Amniotic epithelial cell (primary cell): ENCODE measurements at places on chromosomes 1 and 21.
A peak's percentile ranks its signal among the peaks of the same experiment; 100 is the strongest.

- DNase-seq, result no peak
Observed at GRCh38 chr1:44105810-44106209, 12.8 kb upstream of the KLF17 start.

- DNase-seq, result peak; percentile 99
Observed at GRCh38 chr1:110464340-110464739, 13.4 kb downstream of the PROK1 start.

- DNase-seq, result peak; percentile 99
Observed at GRCh38 chr1:155454096-155454495, 108.5 kb downstream of the ASH1L start.

DNA sequence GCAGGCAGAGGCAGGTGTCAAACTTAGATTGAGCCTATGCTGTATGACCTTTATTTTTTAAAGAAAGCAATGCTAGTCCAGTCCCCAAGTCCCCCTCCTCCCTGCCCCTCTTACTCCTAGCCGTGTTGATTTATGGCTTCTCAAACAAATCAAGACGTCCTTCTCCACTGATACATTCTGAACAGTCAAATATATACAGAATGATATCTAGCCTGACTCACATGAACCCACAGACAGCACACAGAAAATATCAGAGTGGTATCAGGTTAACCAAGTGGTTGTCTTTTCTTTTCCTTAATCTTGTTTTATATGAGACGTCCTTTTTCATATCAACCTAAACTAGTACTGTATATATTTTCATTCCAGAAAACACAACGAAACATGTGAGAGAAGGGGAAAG lies 13.4 kb downstream of the DAB1 start:
- DNase-seq, result no peak

- peak; percentile 16 for DNase-seq
Observed at GRCh38 chr1:167899253-167899681, 14.7 kb downstream of the ADCY10 start.

GRCh38 chr1:229347528-229347927 lies 4.7 kb upstream of the CCSAP start:
- DNase-seq, result no peak

GRCh38 chr1:219523411-219523810 lies 89.5 kb downstream of the ZC3H11B start:
- DNase-seq, result no peak

DNA sequence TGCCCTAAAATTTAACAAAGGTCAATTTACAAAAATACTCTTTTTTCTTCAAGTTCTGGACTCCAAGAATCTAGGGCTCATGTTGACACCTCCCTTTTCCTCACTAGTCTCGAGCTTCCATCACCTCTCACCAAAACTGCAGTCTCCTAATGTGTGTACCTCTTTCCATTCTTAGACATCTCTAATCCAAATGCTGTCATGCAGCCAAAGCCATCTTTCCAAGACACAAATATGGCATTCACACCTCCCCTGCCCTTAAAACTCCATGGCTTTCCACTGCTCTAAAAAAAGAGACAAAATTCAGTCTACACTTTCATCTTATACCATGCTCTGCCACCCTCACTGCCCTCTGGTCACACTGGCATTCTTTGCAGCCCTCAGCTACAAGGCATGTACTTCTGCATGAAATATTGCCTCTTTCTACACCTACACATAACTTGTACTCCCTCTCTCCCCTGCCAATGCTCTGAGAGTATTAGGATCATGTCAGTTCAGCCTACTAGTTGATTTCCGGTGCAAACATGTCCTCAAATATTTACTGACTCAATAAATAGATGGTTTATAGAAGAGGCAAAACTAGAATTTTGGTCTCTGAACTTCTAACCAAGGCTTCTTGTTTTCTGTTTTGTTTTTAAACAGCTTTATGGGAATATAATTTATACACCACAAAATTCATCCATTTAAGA lies 26.9 kb downstream of the ADSS2 start:
- DNase-seq, result no peak

- DNase-seq, result no peak
Observed at GRCh38 chr21:18716578-18717138, 313.1 kb upstream of the TMPRSS15 start.
